Stimulated activated CD4-positive, alpha-beta T cell treated with anti-CD3 and anti-CD28 coated beads, Interleukin-12 subunit alpha, Interleukin-12 subunit beta, amount 100 ng/mL, for 48 hours (primary cell): ENCODE measurements at places on chromosomes 12 and 14.

DNA sequence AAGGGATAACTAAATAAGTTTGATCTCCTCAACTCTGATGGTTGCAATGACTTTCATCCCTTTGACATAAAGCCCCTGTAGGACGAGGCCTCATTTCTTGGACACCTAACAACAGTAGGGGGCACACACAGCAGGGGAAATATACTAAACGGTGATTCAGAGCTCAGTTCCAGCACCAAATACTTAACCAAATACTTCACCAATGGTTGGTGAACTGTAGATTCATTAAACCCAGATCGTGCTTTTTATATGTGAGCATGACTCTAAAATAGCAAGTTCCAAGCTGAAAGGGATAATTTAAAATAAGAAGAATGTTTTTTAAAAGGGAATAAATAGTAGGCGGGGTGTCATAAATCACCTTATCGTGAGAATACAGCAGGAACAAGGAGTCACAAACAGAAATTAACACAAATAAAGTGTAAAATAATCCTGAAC lies 53.2 kb downstream of the ATG2B start:
- no peak for DNase-seq

- no peak for DNase-seq
These were observed 7.1 kb downstream of the ETV6 start for GRCh38 chr12:11656550-11656949.

DNA sequence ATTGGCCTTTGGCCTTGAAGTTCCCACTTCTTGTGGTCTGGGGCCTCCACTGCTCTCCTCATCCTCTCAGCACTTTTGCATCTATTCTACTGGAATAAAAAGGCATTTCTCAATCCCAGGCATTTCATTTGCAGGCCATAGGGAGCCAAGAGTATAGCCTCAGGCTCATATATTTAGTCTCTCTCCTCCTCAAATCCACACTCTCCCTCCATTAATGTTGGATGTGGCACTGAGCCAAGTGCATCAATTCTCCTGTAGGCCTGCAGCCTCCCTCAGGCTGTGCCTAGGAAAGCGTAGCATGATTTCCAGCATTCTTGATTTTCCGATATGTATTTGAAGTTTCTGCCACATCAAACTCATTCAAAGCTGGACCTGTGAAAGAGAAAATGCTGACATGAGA lies 211.5 kb upstream of the CPNE8 start:
- DNase-seq = no peak

- DNase-seq = no peak
These were observed 288.4 kb downstream of the CACNA1C start for GRCh38 chr12:2341051-2341751.

- DNase-seq = no peak
These were observed 12.2 kb upstream of the CDK17 start for GRCh38 chr12:96412431-96412830.

- no peak for DNase-seq
These were observed 52.4 kb upstream of the EIF5 start for GRCh38 chr14:103281496-103282231.

- no peak for DNase-seq
These were observed 322.4 kb downstream of the BCL11B start for GRCh38 chr14:98949481-98950135.

DNA sequence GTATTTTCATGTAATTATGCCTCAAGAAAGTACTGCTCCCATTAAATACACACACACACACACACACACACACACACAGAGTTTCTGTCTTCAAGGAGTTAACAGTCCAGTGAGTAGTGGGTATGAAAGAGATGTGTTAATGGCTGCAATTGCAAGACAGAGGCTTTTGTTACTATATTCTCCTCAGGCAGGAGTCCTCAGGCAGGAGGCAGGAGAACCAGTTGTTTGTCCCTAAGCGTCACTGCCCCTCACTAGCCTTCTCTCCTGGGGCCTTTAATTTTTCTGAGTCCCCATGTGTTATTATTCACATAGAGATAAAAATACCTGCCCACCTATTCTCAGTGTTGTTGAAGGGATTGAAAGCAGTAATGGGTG lies 31.2 kb downstream of the DAD1 start:
- DNase-seq = no peak

DNA sequence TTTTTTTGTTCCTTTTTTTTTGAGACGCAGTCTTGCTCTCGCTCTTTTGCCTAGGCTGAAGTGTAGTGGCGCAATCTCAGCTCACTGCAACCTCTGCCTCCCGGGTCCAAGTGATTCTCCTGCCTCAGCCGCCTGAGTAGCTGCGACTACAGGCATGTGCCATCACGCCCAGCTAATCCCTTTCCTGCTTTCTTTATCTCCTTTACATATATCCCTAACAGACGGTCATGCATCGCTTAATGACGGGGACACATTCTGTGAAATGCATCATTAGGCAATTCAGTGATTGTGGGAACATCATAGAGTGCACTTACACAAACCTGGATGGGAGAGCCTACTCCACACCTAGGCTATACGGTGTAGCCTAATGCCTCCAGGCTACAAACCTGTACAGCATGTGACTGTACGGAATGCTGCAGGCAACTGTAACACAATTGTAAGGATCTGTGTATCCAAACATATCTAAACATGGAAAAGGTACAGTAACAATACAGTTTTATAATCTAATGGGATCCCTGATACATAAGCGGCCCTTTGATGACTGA lies 32.8 kb downstream of the NOS1 start:
- no peak for DNase-seq

DNA sequence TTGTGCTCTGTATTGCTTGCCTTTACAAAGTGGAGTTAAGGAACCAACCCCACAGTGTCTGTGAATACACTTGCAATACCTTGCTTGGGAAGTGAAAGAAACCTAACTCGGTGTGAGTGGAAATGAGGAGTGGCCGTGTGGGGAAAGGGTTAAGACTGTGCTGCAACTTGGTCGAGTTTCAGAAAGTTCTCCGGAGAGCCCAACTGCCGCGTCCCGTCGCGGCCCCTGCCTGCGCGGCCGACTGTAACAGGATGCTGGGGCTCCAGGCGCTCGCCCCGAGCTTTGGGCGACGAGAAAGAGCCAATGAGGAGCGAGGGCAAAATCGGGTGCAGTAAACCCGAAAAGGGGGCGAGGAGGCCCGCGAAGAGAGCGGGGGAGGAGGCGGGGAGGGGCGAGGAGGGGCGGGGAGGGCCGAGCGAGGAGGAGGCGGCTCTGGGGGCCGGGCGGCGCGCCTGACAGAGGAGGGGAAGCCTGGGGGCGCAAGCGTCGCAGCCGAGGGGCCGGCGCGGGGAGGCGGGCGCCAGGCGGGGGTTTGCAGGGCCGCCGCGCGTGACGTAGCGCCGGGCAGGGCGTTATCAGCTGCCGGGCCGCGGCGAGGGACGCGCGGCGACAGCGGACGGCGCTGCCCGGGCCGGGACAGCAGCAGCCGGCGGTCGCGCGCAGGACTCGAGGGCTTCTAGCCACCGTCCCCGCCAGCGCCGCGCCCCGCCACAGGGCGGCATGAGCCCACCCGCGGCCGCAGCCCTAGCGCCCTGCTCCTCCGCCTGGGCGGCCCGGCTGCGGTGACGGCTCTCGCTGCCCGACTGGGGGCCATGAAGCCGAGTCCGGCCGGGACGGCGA lies at the start of gene DACT1:
DACT1 (plus strand) TSS at position 572 of the 840 bp plus-strand sequence; CDS start at position 813, 241 bp downstream.
- DNase-seq = peak; percentile 54

GRCh38 chr12:85821759-85822158 lies 14.4 kb downstream of the RASSF9 start:
- no peak for DNase-seq

GRCh38 chr14:72801836-72802587 lies 91.9 kb downstream of the DPF3 start:
- no peak for DNase-seq

DNA sequence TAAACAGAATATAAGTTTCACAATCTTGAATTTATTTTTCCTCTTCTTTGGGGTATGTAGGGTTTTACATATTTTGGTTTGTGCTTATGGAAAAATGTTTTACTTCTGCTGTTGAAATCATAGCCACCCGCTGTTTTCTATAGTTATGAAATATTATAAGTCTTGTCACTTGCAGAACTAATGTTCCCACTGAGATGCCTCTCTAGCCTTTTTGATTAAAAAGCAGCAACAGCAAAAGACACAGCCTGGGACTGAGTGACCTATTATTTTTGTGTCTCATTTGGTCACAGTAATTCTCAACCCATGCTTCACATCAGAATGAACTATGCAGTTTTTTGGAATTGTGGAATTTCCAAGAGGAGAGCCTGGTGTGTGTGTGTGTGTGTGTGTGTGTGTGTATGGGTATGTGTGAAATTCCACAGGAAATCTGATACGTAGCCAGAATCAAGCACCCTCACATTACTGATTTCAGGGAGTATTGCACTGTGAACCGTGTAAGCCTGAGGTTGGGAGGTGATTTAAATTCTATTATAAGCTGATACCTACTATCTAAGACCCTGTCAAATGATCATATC lies 55.7 kb upstream of the FRMD6 start:
- no peak for DNase-seq

GRCh38 chr12:98275131-98275475 lies 240.3 kb upstream of the TMPO start:
- DNase-seq = no peak

- no peak for DNase-seq
These were observed 152.1 kb upstream of the PLXNC1 start for GRCh38 chr12:93996321-93996720.

DNA sequence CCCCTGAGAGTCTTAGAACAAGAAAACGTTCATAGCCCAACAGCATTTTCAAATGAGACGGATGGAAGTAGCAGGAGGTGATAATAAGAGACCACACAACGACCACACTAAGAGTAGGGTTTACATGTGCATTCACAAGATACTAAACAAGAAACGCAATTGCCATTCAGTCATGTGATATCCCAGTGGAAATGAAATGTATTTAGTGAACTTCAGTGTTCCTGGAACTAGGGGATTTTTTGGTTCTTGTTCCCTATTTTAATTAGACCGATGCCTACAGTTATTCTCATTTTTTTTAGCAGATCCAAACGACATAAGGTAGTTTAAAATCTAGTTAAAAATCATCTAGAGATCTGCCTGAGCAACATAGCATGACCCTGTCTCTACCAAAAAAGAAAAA lies 150.0 kb downstream of the GPR65 start:
- DNase-seq = no peak

GRCh38 chr12:6390084-6390799 lies 6.3 kb downstream of the LTBR start:
- no peak for DNase-seq

- DNase-seq = no peak
These were observed 172.9 kb downstream of the CEP128 start for GRCh38 chr14:80768646-80769045.

- no peak for DNase-seq
These were observed 5.9 kb upstream of the GNB3 start for GRCh38 chr12:6834873-6835272.

DNA sequence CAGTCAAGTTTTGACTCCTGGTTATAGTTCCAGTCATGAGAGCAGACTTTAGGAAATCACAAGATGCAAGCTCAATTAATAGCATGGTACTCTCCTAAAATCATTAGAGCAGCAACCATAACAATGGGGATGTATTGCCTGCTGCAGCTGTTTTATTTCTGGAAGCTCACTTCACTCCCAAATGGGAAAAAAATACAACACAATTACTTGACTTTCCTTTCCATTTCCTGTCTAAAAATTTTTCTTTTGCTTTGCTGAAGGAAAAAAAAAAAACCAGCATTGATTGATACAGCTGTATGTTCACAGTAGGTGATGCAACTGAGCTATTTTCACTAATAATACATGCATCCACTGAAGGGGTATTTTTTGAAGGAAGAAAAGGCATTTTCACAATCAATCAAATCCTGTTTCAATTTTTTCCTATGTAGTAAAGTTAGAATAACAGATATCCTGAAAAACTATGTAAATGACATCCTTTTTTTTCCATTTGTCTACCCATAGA lies 143.9 kb upstream of the NOVA1 start:
- DNase-seq = no peak

GRCh38 chr14:105469456-105470349 lies 4.9 kb upstream of the CRIP2 start:
- DNase-seq = no peak

DNA sequence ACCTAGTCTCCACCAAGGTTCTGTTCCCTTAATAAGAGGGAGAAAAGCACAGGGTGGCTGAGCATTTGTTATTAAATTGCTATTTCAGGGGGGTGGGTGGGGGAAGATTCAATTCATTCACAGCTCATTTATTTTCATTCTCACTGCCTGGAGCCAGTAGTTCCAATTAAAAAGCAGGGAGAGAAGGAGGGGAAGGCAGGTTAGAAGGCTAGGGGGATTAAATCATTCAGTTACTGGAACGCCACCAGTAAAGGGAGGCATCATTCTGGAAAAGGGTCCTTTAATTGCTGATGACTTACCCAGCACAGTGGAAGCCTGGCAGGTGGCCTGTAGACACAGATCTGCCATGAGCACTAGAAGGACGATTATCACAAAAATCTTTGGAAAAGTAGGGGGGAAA lies 47.4 kb downstream of the NIN start:
- DNase-seq = no peak

- no peak for DNase-seq
These were observed 206.0 kb upstream of the DIO3 start for GRCh38 chr14:101355284-101355683.

DNA sequence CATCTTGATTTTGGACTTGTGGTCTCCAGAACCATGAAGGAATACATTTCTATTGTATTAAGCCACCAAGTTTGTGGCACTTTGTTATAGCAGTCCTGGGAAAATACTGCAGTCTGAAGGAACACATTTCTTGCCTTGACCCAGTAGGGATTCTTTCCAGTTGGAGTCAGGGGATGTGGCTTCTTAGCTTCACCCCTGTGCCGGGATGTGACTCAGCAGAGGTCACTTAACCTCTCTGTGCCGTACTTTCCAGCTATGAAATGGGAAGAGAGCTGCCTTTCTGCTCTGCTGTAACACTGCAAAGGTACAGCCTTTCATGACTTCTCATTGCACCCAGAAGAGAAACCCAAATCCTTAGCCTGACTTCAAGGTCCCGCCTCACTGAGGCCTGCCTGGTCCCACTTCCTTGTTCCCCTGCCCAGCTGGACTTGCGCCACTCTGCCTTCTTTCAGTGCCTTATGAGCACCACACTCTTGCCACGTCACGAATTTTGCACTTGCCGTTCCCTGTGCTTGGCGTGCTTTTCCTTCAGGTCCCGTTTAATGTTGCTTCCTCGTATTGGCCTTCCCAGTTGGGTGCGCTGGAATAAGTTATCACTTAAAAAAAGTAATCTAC lies 24.2 kb downstream of the CHST11 start:
- DNase-seq = no peak

GRCh38 chr14:95216008-95216407 lies 58.7 kb upstream of the DICER1 start:
- no peak for DNase-seq
